Hematopoietic multipotent progenitor cell treated with erythropoietin and hydrocortisone succinate and interleukin-3 and kit ligand, for 6 days (in vitro differentiated cells): ENCODE measurements at places on chromosomes 7 and 10.
A peak's percentile ranks its signal among the peaks of the same experiment; 100 is the strongest.

DNA sequence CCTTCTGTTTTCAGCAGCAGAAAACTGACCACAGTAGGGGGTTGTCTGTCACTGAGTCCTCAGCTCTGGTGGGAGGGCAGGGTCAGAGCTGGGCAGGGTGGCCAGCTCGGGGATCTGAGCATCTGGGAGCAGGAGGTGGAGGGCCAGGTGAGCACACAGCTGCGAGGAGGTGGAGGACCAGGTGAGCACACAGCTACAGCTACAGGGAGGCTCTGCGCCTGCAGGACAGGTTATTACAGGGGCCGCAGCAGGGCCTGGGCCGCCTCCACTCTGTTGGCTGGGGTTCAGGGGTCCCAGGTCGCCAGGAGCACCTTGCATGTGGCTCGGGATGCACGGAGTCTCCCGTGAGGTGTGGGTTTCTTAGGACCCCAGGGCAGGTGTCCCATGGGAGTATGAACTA is 52.4 kb upstream of the PRKAR1B start:
- no peak for DNase-seq

GRCh38 chr10:8057636-8058273 is 3.3 kb downstream of the GATA3 start:
- DNase-seq, result no peak

GRCh38 chr7:10596827-10597226 is 376.8 kb upstream of the PHF14 start:
- DNase-seq, result no peak

DNA sequence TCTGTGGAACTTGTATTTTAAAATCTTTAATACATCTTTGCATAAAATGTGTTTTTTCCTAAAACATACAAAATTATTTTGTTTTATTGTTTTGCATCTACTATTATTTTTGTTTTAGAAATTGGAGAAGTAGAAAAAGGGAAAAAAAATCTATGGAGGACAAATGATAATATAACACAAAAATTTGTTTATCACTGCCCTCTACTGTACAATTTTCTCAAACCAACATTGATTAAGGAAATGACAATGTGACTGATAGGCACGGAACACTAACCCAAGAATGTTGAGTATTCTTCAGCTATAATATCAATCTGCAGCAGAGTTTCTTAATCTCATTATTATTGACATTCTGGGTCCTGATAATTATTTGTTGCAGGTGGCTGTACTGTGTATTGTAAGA is 9.5 kb upstream of the ING3 start:
- DNase-seq, result peak; percentile 64

DNA sequence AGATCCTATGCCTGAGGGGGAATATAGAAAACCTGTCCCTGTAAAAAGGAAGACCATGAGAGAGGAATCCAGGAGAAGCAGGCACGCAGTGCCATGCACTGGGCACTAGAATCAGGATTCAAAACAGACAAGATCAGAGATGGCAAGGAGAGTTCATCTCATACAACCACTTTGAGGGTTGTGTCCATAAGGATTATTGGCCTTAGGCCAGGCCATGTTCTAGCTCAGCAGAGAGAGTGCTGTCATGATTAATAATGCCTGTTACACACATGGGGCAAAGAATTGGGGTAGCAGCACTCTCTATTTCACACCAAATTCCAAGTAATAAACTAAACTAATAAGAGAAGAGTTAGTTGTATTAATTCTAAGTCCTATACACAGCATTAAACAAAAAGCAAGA is 29.1 kb downstream of the EZH2 start:
- DNase-seq, result peak; percentile 50
